ENCODE measurements at places on chromosomes 5 and 9.

- DNase-seq: no peak
Observed at GRCh38 chr9:109967651-109968642, 187.9 kb downstream of the PALM2AKAP2 start.

DNA sequence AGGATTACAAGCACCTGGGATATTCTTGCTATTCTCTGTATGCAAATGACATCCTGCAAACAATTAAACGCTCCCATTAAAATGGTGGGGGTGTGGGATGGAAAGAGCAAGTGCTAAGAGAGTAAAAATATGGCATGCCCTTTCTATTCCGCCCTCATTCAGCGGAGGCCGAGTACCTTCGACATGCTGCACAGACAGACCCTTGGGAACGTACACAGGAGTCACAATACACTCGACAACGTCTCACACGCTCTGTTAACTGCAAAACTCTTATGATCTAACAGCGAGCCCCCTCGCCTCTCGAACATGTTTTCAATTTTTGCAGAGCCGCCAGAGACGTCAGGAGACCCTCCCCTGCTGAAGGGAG lies 322.2 kb downstream of the CEMIP2 start:
- DNase-seq: peak; percentile 46

GRCh38 chr5:62937661-62938558 lies 359.3 kb downstream of the LRRC70 start:
- no peak for DNase-seq

DNA sequence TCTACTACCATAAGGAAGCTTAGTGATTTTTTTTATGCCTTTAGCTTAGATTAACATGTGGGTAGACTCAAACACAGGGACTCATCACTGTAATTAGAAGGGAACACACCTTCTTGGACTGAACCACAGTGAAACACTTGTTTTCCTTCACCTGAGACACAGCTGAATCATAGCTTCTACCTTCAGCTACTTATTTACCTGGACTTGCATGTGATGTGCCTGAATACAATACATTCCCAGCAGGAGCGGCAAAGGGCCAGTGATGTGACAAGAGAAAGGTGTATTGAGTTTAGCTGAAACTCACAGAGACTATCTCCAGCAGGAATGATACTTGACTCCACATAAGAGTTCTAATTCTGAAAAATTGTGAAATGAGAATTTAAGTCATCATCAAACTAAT lies 37.8 kb downstream of the GRAMD2B start:
- DNase-seq: no peak

DNA sequence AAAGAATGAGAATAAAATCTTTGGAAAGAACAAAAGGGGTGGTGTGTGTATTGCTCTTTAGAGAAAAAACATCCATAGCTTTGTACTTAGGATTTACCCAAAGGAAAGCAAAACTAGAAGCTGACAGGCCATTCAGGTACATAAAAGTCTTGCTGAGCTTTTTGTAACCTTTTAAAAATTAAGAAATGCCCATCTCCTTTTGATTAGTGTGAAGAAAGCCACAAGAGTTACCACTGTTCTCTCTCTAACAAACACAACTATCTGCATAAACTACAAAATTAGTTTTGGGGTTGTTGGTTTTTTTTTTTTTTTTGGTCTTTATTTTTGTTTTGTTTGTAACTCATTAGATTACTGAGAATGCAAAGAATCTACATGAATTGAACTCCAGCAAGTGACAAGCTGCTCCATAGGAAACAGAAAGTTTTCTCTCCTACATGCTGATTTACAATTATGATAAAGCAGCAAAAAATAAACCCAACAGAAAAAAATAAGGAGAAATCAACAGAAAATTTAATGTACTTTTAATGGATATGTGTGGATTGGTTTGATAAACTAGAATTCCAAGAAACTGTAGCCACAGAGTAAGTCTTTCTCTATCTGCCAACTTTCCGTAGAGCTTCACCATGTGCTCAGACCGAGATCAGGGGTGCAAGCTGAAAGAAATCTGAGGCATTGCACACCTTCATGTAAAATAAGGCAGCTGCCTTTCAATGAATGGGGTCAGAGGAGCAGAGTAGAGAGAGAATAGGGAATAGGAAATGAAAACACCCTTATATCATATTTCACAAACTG lies 12.3 kb downstream of the BAAT start:
- DNase-seq: no peak

DNA sequence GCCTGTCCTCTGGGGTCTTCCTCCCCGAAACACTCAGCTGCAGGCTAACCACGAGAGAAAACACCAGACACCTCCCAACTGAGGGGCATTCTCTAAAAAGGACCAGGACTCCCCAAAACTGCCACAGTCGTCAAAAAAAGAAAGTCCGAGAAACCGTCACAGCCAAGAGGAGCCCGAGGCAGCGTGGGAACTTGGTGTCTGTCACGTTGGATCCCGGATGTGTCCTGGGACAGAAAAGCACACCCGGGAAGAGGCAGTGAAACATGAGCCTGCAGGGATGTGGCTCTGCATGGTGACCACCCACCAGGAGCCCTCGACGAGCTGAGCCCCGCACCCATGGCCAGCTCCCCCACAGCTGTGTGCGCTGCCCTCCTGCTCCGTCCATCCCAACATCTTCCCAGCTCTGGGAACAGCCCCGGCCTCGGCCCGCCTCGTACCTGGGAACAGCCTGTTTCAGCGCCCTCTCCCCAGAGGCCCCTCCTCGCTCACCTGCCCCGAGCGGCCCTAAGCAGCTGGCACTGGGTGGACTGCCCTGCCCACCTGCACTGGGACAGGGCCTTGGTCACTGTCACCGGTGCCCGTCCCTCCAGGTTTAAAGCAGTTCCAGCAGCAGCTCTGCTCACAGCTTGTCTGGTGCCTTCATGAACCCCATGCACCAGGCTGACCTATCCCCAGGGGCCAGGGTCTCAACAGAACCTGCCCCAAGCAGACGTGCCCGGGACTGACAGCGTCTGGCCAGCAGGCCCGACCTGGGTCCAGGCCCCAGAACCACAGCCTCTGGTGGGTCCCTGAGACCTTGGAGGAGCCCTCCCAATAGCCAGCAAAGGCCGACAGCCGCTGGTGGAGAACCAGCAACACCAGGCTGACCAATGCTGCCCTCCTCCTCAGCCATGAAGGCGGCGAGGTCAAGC lies 10.9 kb downstream of the SLC12A7 start:
- DNase-seq: no peak

GRCh38 chr9:85744480-85744879 lies 2.7 kb upstream of the AGTPBP1 start:
- DNase-seq: no peak

- DNase-seq: no peak
Observed at GRCh38 chr5:132053483-132053882, 7.0 kb upstream of the IL3 start.

DNA sequence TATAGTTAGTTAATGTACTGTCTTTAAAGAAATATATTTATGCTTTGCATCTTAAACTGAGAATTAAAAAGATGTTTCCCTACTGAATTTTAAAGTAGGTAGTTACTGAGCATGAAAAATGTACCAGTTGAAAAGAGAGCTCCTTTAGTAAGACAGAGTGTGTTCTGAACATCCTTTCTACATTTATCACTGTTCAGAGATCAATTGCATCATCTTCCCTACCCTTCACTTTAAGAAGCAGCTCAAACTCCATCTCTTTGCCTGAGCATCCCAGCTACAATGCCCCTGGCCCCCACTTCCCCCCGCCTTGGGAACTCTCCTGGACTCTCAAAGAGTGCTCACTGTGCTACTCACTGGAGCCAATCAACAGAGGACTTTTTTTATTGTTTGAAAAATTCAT lies 164.7 kb downstream of the GNAQ start:
- DNase-seq: no peak

DNA sequence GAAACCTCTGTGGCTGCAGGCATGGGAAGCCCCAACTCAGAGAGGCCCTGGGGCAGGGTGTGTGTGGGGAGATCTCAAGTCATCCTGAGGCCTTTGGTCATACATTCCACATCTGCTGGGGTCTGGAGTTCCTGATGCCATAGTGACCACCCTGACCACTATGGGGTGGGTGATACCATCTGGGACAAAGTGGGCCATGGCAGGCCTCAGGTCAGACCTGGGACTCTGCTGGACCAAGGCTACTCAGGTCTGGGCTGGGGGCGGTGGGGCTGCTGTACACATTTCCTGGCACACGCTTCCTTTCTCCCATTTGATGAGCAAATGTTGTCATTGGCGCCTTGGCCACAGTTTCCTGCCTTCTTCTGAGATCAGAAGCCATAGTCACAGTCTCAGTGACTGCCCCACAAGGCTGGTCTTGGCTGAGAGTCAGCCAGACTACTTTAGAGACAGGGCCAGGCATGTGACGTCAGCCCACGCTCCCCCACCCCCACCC lies 15.1 kb upstream of the ACSL6 start:
- no peak for DNase-seq

- no peak for DNase-seq
Observed at GRCh38 chr5:126961128-126961527, 69.2 kb downstream of the MARCHF3 start.

DNA sequence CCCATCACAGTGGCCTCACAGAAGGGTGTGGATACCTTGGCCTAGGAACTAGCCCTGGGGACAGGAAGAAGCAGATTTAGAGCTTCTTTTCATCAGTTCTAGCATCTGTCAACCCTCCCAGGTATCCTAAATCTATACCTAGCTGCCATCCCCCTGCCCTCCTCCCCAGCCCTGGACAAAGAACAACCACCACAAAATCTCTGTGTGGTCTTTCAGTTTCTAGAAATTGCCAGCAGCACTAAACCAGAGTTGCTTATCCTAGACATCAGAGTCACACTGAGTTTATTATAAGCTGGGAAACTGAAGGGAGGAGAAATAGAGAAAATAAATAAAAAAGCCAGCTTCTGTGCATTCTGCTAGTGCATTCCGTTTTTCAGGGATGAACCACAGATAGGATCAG lies 14.6 kb downstream of the CCDC180 start:
- DNase-seq: no peak

- no peak for DNase-seq
Observed at GRCh38 chr9:136530461-136531089, 15.3 kb downstream of the NOTCH1 start.

GRCh38 chr9:110180511-110181434 lies 27.2 kb downstream of the C9orf152 start:
- DNase-seq: peak; percentile 53

- DNase-seq: no peak
Observed at GRCh38 chr5:134549714-134550113, 24.2 kb downstream of the JADE2 start.

- no peak for DNase-seq
Observed at GRCh38 chr5:63101870-63102269, 523.3 kb downstream of the LRRC70 start.

DNA sequence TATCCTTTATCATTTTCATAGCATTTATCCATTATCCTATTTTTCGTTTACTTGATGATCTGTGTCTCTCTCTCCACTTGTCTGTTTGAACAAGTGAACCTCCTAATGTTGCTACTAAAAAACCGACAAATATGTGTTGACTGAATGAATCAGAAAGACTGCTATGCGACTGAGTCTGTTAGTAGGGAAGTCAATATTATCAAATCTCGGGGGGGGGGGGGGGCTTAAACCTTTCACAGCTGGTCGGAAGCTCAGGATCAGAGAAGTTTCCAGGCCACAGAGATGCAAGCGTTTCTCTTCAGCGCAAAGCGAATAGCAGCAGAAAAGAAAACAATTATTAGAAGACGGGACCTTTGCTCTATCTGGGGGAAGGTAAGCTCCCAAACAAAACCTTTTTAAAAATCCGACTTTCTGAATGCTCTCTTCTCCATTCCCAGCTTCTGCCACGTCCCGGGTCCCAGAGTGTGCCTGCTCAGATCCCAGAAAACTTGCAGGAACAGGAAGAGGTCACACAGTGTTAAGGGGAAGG lies 412 bp downstream of the RIOK2 start:
- peak; percentile 23 for DNase-seq

GRCh38 chr5:91222482-91222881 lies 160.6 kb downstream of the ARRDC3 start:
- no peak for DNase-seq

DNA sequence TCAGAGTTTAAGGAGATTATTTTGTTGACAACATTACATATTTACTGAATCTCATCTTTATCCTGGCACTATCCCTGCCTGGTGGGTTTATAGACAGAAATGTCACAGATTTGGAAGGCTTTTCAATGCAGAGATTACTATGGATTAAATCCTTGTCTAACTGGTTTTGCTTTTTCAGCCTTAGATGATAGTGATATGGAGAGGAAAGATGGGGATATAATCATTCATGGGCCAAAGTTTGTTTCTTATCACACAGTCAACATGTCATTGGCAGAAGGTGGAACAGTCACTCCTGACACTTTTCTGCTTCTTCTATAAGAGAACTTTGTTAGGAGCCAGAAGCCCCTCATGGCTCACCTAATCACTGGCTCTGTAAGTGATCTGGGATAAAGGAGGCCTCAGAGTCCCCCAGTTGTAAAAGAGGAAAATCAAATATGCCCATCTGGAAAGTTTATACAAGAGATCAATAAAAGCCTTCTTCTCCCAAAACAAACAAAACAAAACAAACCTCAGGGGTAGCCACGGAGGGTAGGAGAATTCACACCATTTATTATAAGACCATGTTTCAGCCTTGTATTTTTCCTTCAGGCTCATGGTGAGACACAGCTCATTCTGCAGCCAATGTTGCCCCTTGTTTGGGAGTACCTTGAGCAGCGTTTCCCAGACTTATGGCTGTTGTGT lies 101.2 kb downstream of the PCSK1 start:
- no peak for DNase-seq
